CD4-positive, alpha-beta T cell treated with Interleukin-1 beta for 1 hour (primary cell): ENCODE measurements at places on chromosomes 2 and 18.
A peak's percentile ranks its signal among the peaks of the same experiment; 100 is the strongest.

GRCh38 chr2:187774551-187775071 is 220.4 kb upstream of the TFPI start:
- no peak for DNase-seq

- no peak for DNase-seq
These were observed 93.0 kb upstream of the KLHL29 start for GRCh38 chr2:23292024-23292423.

- DNase-seq = peak; percentile 39
These were observed 25.5 kb upstream of the PXDN start for GRCh38 chr2:1769703-1770422.

DNA sequence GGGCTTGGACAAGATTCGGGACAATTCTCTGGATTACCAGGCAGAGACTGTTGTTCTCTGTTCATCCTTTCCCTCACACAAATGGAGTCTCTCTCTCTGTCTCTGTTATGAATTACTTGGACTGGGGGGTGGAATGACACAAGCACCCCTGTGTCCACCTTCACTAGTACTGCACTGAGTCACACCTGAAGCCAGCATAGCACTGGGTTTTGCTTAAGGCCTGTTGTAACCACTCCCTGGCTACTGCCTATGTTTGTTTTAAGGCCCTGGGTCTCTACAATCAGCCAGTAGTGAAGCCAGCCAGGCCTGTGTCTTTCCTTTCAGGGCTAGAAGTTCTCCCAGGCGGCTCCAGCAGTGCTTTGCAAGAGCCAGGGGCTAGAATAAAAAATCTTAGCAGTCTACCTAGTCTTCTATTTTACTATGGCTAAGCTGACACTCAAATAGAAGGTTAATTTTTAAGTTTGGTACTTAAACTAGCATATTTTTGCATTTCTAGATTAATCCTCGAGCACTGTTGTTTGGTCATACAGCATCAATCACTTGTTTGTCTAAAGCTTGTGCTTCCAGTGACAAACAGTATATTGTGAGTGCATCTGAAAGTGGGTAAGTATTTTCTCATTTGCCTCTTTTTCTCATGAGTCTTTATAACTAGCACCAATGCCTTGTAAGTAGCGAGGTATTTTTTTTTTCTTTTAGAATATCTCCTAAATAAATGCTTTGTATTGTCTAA is 27.8 kb downstream of the WDR7 start:
- no peak for DNase-seq

GRCh38 chr2:3940661-3941060 is 237.3 kb downstream of the DCDC2C start:
- no peak for DNase-seq

GRCh38 chr2:172230889-172231401 is 128.2 kb upstream of the DLX2 start:
- no peak for DNase-seq
